ENCODE measurements at places on chromosomes 6 and 20.

DNA sequence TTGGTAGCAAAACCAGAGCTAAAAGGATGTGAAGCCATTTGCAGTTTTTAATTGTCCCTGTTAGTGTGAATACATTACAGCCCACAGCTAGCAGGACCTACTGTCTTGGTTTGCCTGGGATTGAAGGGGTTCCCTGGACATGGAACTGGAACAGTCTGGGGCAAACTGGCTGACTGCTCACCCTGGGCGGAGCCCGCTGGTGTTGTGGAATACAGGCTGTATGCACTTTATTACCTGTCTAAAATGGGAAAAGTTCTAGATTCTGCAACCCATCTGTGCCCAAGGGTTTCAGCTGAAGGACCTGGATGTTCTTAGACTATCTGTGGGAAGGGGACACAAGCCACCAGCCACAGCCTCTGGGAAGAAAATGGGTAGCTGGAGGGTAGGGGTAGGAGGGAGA, 12.2 kb upstream of the CDKN1A start:
- DNase-seq, result no peak

- DNase-seq, result no peak
Observed at GRCh38 chr6:84421031-84421430, 193.6 kb upstream of the CEP162 start.

- DNase-seq, result no peak
Observed at GRCh38 chr6:35327349-35328027, 14.9 kb upstream of the PPARD start.

GRCh38 chr6:37190159-37190535, 20.2 kb downstream of the PIM1 start:
- DNase-seq, result no peak

- DNase-seq, result peak; percentile 77
Observed at GRCh38 chr6:129543981-129544380, 166.0 kb downstream of the ARHGAP18 start.

- DNase-seq, result no peak
Observed at GRCh38 chr6:90350689-90351554, 54.3 kb upstream of the BACH2 start.

Data from NCI-H226 (cell line).